ENCODE measurements at places on chromosomes 6 and 20. TPM values are rescaled to one million over a fixed set of nuclear protein-coding genes. Genes with fewer than 3 reads are reported as not detected.

DNA sequence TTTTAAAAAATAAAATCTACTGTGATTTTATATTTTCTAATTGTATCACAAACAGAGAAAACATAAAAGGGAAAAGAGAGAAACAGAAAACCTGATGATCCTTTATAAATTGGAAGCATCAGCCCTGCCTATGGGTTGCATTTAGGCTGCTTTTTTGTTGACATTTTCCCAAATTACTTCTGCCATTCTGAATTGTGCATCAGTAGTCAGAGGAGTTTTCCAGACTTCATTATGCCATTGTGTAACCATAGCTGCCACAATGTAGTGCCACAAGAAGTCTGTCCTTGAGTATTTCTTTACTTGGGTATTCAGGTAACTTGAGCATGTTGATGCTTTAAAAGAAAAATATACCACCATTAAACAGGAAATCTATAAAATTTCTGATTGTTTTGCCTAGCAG lies 130.3 kb downstream of the HACE1 start:
- no peak for DNase-seq

- no peak for DNase-seq
These were observed 12.8 kb downstream of the TRAF3IP2 start for GRCh38 chr6:111592726-111593511.

GRCh38 chr6:29653452-29654038 lies 3.3 kb upstream of the MOG start:
- peak; percentile 74 for DNase-seq

GRCh38 chr20:16027686-16028085 lies 545.6 kb downstream of the KIF16B start:
- no peak for DNase-seq

DNA sequence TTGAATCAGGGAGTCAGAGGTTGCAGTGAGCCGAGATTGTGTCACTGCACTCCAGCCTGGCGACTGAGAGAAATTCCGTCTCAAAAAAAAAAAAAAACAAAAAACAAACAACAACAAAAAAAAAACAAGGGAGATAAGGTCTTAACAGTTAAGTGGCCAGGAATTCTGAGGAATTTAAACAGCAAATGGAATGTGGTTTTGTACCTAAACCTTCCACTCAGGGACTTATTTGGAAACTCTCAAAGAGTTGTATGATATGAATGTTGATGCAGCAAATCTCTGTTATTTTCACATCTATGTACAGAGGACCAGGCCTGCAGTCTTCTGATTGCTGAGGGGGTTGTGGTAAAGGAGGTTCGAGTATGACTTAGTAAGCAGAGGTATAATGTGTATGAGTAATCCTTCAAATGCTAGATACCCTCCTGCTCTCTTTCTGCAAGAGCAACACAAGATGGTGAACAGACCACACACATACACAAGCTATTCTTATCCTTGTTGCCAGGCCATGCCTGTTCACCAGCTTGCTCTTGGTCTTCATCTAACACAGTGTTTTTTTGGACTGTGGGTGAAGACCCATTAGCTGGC lies 174.9 kb upstream of the SCGN start:
- DNase-seq = no peak

Gene ADGRB3
- not detected for total RNA-seq

Gene HLA-DQB1
- total RNA-seq = not detected

Gene TAAR2
- total RNA-seq = not detected

GRCh38 chr6:104573350-104573749 lies 286.4 kb downstream of the HACE1 start:
- DNase-seq = no peak

DNA sequence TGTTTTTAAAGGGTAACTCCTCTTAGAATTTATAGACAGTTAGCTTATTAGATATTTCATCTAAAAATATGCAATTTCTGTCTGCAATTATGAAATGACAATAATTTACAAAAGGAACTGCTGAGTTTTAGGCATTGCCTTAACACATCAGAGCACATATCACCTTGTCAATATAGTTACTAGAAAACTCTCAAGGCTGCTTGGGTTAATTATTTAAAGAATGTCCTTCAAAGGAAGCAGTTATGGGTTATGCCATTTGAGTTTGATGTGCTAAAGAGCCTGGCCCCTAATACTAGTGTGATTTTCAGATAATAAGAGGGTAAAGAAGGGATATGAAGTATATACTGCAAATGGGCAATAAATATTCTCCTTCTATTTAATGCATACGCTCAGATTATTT lies 192.5 kb downstream of the EPHA7 start:
- DNase-seq = no peak

DNA sequence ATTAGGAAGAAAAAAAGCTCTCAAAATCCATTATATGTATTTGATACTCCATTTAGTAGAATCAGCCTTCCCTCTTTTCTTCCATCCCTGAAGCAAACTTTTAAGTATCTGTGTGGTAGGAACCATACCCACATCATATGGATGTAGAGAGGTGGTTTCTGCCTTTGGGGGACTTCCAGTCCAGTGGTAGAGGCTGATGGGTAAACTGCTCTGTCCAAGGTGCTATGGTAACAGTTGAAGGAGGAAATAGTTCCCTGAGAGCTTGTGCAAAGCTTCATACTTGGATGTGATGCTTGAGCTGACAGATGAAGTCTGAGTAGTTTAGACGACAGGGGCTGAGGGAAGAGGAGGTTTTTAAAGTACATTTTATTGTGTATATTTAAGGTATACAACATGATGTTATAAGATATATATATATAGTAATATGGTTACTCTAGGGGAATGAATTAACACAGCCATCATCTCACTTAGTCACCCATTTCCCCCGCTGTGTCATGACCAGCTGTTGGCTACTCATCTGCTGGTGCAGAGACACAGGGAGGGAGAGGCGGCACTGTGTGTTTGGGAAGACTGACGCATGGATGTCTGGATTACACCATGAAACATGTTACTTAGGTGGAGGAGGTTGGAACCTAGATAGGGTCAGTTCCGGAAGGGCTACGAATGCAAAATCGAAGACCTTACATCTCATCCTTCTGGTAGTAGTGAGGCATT lies 185.2 kb downstream of the FARS2 start:
- DNase-seq = no peak

DNA sequence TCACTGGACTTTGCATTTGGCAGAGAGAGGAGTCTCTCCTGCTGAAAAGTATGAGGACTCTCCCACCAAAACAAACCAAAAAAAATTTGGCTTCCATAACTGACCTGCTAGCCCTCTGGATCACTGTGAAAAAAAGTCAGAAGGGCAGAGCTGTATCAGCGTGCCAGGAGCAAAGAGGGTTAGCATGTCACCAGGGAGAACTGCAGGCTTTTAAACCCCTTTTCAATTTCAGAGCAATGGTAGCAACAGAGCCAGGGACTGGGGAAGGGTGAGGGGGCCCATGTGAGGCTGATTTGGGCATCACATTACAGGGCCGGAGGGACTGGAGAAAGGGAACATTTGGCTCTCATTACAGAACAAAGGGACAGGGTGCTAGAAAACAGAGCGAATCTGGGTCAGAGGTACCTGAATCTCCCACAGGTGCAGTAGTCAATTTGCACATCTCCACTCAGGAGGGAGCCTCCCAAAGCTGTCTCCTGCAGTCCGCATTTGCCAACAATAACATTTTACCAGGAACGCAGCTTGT lies 185.7 kb upstream of the EYA4 start:
- DNase-seq = no peak

Gene ECT2L
- total RNA-seq = not detected

- no peak for DNase-seq
These were observed 109.2 kb upstream of the OGFRL1 start for GRCh38 chr6:71179249-71179885.

- no peak for DNase-seq
These were observed 50.8 kb downstream of the GFOD1 start for GRCh38 chr6:13436399-13437217.

DNA sequence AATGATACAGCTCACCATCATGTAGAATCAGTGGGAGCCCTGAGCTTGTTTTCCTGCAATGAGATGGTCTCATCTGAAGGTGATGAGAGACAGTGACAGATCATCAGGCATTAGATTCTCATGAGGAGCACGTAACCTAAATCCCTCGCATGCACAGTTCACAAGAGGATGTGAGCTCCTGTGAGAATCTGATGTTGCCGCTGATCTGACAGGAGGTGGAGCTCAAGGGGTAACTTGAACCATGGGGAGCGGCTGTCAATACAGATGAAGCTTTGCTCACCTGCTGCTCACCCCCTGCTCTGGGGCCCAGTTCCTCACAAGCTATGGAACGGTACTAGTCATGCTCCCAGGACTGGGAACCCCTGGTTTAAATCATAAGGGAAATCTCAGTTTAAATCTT lies 89.2 kb downstream of the THBS2 start:
- DNase-seq = no peak

- no peak for DNase-seq
These were observed 263.9 kb downstream of the PLCB1 start for GRCh38 chr20:8395956-8396355.

GRCh38 chr20:9161311-9161710 lies 92.4 kb downstream of the PLCB4 start:
- DNase-seq = no peak

Gene SEMG1
- total RNA-seq = not detected

Gene TFAP2D
- not detected for total RNA-seq

DNA sequence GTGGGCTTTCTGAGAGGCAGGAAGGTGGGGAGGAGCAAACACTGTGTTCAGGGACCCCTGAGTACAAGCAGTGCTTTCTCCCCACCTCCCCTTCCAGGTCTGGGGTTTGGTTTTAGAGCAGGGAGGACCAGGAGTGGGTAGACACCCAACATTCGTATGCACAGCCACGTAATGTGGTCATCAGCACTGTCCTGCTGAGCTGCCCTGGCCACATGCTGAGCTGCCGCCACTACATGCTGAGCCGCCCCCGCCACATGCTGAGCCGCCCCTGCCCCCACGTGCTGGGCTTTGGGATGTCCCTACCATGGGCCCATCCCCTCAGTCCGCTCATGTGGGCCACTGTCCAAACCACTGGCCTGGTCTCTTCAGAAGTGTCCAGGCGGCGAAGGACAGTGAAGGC lies 214.9 kb upstream of the CST7 start:
- no peak for DNase-seq

DNA sequence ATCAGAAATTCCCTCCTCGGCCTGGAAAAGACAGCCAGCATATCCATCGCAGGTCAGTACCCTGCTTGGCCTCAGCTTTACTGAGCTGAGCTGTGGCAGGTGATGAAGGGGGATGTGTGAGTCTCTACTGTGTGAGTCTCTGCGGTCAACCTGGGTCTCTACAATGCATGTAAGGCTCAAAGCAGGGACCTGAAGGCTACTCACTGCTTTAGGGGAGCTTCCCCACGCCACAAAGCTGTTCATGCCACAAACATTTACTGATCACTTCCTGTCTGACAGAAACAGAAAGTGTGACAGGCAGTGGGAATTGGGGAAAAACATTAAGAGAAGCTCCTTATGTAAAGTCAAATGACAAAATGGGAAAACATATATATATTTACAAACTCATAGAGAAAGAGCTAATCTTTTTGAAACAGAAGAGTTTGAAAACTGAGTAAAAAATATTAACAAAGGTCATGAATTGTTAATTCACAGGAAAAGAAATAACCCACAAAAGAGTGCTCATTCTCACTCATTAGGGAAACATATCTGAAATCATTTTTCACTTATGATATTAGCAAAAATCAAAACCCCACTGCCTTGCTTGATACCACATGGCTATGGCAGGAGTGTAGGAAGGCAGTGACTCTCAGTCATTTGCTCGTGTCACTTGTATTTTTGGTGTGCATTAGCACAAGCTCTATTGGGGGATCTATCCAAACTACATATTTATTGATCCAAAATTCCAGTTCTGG lies 5.8 kb downstream of the BTN3A3 start:
- DNase-seq = no peak

DNA sequence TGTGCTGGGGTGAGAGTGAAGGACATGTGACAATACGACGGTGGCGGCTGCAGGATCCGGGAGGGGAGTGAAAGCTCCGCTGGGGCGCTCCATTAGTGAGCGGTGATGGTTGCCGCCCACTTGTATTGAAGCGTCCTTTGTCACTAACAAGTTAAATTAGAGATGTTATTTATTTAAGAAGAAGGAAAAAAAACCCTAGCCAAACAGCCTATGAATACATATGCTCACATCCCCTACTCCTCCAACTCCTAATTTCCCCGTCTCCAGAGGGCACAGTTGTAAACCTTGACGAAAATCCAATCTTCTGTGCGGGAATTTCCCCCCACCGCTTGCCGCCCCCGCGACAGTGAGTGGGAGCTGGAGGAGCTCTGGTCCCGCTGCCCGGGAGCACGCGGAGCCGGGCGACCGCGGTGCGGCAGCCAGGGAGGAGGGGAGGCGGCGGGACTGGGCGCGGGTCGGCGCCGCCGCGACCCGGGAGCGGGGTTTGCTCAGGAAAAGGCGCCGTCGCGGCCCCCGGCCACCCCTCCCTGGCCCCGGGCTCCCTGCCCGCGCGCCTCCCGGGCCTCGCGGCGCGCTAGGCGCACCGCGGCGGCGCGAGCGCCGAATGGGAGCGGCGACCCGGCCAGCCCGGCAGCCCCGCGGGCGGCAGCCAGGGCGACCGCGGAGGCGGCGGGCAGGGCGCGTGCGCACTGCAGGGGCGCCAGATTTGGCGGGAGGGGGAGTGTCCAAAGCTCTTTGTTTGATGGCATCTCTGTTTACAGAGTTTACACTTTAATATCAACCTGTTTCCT lies at the start of gene MYB:
MYB (plus strand) TSS at position 767 of the 791 bp plus-strand sequence. CDS start 206 bp downstream, outside the sequence.
- peak; percentile 82 for DNase-seq

DNA sequence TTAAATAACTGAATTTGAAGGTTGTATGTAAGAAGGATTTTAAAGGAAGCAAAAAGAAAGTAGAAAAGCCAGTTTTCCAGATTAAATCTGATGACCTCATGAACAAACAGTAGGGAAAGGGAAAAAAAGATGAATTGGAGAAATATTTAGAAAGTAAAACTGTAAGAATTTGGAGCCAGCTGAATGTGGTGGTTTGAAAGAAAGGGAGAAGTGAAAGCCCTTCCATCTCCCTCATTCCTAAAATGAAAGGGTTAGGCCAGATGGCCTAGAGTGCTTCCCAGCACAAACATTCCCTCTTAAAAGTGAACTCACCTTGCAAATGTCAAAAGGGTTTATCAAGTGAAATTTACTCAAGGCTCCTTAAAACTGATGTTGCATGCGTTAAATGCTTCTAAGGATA lies 139.3 kb upstream of the COL21A1 start:
- no peak for DNase-seq

Gene ANKRD6
- total RNA-seq = not detected
